CD14-positive monocyte (primary cell): ENCODE measurements at places on chromosomes 4 and X.

GRCh38 chrX:65581661-65582339 is 47.2 kb upstream of the LAS1L start:
- DNase-seq, result peak; percentile 62

GRCh38 chr4:153804722-153805121 is 15.8 kb upstream of the SFRP2 start:
- DNase-seq, result no peak

DNA sequence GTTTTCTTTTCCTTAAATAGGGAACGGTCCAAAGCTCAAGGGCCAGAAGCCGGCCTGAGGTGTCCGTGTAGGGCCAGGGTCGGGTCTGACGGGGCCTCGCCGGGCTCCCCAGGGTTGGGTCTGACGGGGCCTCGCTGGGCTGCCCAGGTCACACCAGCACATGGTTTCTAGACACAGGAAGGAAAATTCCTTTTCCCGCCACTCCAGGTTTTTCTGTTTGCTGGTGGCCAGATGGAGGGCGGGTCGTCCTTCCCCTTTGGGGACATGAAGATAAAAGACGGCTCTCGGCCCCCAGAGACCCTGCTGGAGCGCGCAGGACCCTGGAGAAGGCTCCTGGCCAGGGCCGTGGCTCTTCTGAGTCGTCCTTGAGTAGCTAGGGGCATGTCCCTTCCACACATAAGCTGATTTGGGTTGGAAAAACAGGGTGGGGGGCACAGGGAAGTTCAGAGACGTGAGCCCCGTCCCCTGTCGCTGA is 35.1 kb downstream of the PIGG start:
- DNase-seq, result no peak

DNA sequence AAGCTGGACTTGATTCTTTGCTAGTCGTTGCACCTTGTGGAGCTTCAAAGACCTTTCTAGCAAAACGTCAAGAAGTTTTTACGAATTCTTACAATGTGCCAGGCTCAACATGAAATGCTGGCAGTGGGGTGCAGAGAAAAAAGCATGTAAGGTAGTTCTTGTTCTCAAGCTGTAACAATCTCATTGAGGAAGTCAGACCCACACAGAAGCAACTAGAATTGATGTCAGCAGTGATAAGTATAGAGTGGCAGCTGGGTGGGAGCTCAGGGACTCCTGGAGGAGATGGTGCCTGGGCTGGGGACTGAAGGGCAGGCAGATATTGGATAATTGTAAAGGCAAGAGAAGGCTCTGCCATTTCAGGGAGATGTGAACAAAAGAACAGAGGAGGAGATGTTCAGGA is 82.3 kb downstream of the ATG4A start:
- DNase-seq, result no peak

GRCh38 chr4:169327951-169328350 is 57.2 kb upstream of the SH3RF1 start:
- DNase-seq, result no peak

DNA sequence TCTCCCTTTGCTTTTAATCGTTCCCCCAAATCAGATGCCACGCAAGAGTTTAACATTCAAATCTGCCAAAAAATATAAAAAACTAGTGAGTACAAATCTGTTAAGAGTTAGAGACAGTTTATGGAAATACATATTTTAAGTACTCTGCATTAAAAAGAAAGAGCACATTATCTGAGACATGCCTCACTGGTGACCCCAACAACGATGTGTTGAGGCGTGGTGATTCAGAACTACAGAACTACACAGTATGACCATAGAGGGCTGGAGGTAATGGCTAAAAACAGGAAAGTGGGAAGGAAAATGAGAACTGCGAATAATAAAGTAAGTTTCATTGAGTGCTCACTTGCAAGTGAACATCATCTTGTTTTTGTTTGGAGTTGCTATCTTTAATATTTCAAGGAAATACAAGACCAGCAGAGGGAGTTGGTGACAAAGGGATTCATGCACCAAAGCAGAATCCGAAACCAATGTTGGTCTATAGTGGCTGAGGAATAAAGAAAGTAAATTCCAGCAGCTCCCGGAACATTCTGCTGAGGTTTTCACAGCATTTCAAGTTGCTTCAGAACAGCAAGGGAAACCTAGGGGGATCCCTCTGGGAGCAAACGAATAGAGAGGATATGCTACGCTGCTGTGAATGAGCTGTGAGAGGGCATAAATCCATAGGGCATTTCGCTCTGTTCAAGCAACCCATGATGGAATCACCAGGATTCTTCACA is 92.2 kb downstream of the DCHS2 start:
- no peak for DNase-seq
